ENCODE measurements at places on chromosomes 3 and 15. TPM values are rescaled to one million over a fixed set of nuclear protein-coding genes. Genes with fewer than 3 reads are reported as not detected.

Gene AMIGO3
- not detected for total RNA-seq

Gene UROC1
- not detected for total RNA-seq

Gene STRC
- not detected for total RNA-seq

Gene PRR20G
- total RNA-seq, result not detected

Gene SLC22A14
- total RNA-seq, result not detected

Gene EFCC1
- total RNA-seq, result not detected

Gene TMEM207
- total RNA-seq, result not detected
